Activated B cell treated with CpG ODN at 0.5 μM for 24 hours (primary cell): ENCODE measurements at places on chromosomes 4 and X. TPM values are rescaled to one million over a fixed set of nuclear protein-coding genes. Genes with fewer than 3 reads are reported as not detected.

The RADX gene
- 8.5 and 10.9 TPM in 2 replicates for total RNA-seq

The PRKG2 gene
- total RNA-seq, result 0.22 and 0.35 TPM in 2 replicates

GRCh38 chr4:184620212-184620867 lies 28.9 kb downstream of the CASP3 start:
- H3K27ac ChIP-seq, result no peak overlapping the region
- H3K4me3 ChIP-seq, result no peak overlapping the region
- peaks cover 24% of the 10 kb centered on the region for H3K4me1 ChIP-seq
- no peaks in the 10 kb centered on the region for H3K27me3 ChIP-seq

- peaks cover 12% of the 10 kb centered on the region for H3K4me1 ChIP-seq
- no peak overlapping the region for H3K4me3 ChIP-seq
- H3K27me3 ChIP-seq, result no peaks in the 10 kb centered on the region
- H3K27ac ChIP-seq, result no peak overlapping the region
- peaks cover 7% of the 10 kb centered on the region for H3K36me3 ChIP-seq
Observed at GRCh38 chr4:80911458-80911857, 119.0 kb upstream of the BMP3 start.

DNA sequence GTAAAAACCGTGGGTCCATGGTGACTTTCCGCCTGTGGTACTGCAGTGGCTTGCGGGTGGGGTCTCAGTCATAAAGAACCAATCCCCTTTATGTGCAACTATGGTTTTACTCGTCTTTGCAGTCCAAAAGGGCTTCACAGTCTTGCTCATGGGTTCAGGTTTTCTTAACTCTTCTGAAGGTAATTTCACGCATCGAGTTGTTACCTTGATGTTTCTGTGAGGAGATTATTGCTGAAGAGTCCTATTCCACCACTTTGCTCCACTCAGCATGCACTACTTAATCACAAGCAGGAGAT lies 41.5 kb downstream of the F8 start:
- H3K4me3 ChIP-seq, result no peak overlapping the region
- peaks cover 5% of the 10 kb centered on the region for H3K4me1 ChIP-seq
- H3K27me3 ChIP-seq, result no peaks in the 10 kb centered on the region
- no peak for DNase-seq
